ENCODE measurements at places on chromosomes 1 and 21.

- DNase-seq, result peak; percentile 44
Observed at GRCh38 chr1:11784993-11785769, 20.6 kb downstream of the MTHFR start.

DNA sequence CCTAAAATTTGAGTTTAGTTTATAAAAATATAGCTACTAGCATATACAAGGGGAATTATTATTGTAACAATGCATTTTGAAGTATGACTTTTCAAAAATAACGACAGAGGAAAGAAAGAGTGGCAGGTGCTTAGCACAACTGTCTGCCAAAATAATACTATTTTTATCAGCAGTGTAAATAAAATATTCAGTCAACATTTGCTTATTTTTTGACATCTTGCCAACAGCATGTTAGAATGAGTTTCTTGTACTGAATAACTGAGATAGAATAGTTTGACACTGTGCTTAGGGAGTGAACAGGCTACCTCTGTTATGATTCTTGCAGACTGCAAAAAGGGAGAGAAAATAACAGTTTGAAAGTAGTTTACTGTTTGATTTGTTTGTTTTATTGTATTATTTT lies 909.8 kb downstream of the BRINP3 start:
- no peak for DNase-seq

DNA sequence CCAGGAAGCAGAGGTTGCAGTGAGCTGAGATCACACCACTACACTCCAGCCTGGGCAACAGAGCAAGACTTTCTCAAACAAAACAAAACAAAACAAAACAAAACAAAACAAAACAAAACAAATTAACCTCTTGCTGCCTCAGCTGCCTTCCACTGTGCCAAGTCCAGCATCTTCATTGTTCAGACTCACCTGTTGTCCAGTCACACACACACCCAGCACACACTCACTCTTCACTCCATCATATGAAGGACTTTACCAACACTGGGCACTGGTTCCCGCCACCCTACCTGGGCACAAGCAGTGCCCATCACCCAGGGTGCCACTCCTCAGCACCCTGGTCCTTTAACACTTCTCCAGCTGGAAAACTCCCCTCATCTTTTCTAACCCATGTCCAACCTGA lies 14.6 kb downstream of the PYCR2 start:
- no peak for DNase-seq

- no peak for DNase-seq
Observed at GRCh38 chr1:205962821-205963221, 19.6 kb upstream of the SLC26A9 start.

DNA sequence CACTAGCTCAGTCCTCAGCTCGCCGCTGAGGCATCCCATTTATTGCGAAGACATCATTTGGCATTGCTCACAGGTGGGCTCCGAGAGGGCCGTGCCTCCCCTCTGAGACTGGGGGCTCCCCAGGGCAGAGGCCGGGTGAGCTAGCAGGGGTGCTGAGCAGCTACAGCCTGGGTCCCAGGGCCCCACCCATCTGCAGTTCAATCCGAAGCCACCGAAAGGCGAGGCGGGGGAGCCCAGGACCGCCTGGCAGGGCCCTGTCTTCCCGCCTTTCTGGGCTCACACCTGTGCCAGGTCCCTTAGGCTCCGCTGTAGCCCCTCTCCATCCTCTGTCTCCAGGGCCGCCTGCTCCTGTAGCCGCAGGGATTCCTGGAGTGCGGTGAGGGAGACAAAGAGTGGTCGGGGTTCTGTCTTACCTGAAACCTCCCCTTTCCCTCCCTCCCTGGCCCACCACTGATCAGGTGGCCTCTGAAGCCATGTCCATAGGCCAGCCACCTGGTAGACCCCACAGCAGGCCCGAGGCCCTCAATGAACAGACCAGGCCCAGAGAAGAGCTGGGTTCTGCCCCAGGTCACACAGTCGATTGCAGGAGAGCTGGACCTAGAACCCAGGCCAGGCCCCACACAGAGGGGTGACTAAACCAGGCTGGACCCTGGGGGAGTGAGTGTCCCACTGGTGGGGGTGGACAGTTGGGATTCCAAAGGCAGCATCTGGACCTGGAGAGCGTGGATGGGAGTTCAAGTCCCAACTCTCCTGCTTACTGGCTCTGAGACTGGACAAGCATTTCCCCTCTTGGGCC lies 18.1 kb upstream of the NBPF1 start:
- no peak for DNase-seq

DNA sequence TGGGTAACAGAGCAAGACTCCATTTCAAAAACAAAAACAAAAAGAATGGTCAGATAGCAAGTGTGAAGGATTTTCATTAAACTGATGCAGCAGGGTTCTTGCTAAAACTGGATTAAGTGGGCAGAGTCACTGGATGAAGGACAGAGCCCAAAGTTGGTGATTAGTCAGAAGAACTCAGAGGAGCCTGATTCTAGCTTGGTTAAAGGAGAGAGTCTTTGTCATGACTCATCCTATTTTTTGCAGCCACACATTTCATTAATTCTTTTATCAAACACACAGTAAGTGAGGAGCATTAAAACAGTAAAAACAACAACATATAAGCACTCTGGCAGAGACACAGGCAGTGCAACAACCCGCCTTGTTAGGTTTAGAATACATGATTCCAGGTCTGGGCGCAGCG lies 56.0 kb upstream of the EDARADD start:
- DNase-seq, result no peak

DNA sequence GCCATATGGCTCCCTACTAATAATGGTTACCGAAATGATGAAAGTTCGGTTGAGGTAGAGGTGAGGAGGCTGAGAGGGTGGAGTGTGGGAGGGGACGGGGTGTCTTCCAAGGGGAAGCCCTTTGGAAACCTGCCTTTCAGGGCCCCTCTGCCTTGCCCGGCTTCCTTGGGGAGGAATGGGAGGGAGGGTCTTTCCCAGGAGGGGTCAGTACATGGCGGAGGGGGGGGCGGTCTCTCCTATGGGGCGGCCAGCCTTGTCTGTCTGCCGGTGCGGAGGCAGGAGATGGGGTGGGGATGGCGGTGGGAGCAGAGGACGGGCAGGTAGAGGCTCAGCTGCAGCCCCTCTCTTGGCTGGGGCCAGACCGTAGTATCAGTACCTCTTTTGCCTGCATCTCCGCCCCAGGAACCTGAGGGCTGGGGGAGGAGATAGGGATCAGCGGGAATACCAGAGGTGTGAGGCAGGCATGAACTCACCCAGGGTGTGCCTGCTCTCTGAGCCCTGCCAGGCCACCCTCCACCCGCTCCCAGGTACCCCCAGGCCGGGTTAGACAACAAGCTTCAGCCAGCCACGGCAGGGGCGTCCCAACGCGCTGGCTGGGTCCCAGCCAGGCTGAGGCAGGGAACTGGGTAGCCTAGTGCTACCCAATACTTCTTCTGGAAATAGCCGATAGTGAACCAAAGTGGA lies 79.4 kb upstream of the POU3F1 start:
- no peak for DNase-seq

GRCh38 chr1:109482242-109482641 lies 1.5 kb upstream of the ATXN7L2 start:
- DNase-seq, result no peak

GRCh38 chr21:16709866-16710550 lies 802.8 kb upstream of the CXADR start:
- peak; percentile 75 for DNase-seq

GRCh38 chr1:32870615-32871363 lies at the start of gene FNDC5:
FNDC5 (minus strand) TSS chr1:32870912.
- peak; percentile 21 for DNase-seq
